ENCODE measurements at places on chromosomes 16 and 17.

DNA sequence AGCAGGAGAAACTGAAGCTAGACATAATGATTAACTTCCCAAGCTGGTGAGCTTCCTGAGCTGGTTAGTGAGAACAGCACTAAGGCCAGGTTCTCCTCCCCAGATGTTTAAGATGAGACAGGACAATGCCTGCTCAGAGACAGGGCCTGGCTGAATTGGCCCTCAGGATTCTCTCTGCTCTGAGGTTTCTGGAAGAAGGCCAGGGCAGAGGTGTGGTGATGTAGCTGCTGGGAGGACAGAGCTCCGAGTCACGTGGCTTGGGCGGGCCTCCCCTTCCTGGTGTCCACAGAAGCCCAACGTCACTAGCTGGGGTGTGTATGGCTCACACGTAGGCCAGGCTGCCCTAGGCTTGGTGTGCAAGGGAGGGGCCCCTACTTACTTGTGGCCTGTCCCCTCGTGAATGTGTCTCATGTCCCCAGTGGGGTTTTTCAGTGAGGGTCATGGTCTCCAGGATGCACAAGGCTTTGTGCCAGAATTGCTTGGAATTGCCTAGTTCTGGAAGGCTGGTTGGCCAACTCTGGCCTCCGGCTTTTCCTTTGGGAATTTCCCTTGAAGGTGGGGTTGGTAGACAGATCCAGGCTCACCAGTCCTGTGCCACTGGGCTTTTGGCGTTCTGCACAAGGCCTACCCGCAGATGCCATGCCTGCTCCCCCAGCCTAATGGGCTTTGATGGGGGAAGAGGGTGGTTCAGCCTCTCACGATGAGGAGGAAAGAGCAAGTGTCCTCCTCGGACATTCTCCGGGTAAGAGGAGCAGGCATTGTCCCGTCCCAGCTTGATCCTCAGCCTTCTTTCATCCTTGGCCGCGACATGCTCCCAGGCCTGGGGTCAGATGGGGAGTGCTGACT, 3.4 kb downstream of the NOD2 start:
- peak; percentile 31 for DNase-seq

DNA sequence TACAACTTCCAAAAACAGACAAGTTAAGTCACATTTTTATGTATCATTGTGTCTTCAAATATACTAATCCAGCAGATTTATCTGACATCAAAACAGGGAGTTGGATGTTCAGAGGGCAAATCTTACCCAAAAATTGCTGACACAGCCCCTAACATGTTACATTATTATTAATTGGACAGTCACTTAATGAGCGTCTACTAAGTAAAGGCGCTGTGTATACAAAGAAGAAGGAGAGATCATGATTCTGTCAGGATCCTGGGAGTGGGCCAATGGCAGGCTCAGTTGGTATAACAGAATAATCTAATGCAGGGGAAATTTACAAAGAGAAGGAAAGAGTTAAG, 18.4 kb upstream of the CD300E start:
- DNase-seq = no peak

DNA sequence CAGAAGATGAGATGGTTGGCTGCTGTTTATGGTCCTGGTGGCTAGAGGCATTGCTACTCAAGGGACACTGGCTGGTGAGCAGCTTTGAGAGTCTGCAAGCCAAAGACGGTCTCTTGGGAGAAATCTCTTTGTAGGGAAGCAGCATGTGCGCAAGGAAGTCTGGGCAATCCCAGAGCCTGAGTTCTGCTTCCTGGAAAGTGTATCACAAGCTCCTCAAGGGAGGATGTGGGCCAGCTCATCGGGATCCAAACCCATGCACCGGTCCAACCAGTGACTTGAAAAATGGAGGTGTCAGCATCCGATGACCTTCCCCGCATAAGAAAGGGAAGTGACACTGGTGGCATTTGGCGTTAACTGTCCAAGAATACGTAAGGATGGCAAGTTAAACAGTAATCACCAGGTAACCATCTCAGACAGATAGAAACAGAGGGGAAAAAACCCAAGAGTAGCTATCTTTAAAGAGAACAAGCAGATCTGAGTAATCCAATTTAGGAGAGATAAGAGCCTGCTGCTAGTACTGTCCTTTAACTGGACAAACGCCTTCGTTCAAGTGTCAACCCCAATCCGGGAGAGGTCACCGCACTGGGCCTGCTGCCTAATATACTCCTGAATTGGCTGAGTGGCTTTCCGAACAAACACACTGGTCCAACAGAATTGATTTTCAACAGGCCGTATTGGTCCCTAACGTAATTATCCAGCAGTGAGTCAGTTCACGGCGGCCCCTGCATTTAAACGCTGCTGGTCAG, 303.0 kb upstream of the ZFHX3 start:
- DNase-seq = no peak

GRCh38 chr17:57288040-57288772, 31.9 kb downstream of the MSI2 start:
- DNase-seq = no peak

- peak; percentile 21 for DNase-seq
Observed at GRCh38 chr17:56891751-56892150, 22.1 kb downstream of the TRIM25 start.

DNA sequence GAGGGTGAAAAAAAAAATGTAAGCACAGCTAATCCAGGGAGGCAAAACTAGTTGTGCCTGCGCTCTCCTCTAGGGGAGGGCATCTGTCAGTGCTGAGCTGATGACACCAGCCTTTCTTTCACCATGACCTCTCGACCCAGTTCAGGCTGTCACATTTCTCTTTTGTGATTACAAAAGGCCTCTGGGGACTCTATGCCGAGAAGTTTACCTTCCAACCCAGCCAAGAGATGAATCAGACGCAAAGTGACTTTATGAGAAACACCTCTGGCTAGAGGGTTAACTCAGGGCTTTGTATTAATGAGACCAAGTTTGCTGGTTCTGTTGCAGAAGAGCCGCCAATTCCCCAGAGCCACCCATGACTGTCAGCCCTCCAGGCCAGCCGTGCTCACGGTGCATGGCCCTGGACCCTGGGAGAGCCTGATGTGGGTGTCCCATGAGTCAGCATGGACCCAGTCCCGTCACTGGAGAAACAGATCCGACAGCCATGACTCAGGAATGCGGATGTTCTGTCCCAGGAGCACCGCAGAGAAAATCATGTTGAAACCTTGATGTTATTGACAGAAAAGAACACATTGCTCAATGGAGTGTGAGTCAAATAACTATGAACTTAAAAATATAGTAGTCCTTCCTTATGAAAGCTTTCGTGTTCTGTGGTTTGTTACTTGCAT, 437.2 kb downstream of the HS3ST3B1 start:
- DNase-seq = no peak

GRCh38 chr17:7839876-7840261, 5.9 kb downstream of the KDM6B start:
- DNase-seq = no peak

DNA sequence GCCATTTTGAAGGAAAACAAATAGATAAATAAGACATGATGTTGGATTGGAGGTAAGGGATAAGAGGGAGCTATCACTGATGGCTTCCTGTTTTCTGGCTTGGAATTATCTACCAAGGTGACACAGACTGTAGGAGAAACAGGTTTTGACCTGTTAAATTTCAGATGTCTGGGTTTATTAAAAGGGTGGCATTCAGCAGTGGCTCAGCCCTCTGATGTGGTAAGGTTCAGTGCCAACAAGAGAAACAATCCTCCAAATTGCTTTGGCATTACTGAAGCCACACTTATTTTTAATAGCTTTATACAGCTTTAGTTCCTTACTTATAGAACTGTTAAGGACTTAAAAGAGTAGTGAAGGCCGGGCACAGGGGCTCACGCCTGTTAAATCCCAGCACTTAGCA, 37.0 kb upstream of the AKAP1 start:
- DNase-seq = no peak

GRCh38 chr16:58306327-58306726, 11.5 kb upstream of the PRSS54 start:
- DNase-seq = peak; percentile 30

DNA sequence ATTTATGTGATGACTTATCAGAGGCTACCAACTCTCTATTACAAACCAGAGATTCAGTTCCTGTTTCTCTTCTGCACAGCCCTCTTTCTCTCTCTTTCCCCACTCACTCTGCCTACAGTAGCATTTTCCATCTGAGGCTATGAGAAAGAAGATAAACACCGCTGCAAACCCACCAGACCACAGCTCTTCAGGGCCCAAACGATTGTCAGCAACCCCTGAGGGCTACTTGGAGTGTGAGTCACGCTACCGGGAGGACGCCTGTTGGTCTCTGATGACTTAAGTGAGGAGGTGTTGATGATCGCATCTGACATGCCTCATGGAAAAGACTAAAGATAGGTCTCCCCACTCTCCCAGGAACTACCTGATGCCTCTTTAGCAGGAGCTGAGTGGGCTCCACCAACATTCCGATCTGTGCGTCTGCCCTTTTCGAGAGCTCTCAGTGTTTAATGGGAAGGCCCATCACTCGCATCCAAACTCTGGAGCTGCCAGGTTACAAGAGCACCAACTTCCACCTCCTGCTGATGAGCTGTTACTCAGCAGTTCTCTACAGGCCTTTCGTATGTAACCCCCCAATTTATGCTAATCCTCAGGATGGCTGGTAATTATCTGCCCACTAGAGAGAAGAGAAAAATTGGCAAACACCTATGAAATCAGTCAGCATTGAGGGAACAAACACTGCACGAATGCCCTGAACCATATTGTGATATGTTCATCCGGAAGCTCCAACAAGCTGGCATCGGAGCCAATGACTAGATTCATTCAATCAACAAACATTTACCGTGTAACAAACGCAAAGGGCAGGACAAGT, 9.2 kb downstream of the GRIN2A start:
- no peak for DNase-seq

- DNase-seq = no peak
Observed at GRCh38 chr16:57592591-57593003, 35.8 kb upstream of the ADGRG1 start.

- no peak for DNase-seq
Observed at GRCh38 chr17:41308251-41308917, 725 bp downstream of the KRTAP16-1 start.

DNA sequence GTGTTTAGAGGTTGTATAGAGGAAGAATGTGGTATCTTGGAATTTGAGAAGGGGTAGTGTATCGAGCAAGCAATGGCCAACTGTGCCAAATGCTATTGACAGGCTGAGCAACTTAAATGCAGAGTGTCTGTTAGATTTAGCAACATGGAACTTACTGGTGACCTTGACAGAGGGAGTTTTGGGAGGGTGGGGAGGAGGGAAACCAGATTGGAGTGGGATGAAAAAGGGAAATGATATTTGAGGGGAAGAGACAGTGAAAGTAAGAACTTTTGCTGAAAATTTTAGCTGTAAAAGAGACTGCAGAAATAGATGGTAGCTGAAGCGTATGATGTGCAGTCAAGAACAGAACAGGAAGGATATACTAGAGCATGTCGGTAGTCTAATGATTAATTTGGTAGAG, 1.1 kb downstream of the LRRC36 start:
- DNase-seq = peak; percentile 25

DNA sequence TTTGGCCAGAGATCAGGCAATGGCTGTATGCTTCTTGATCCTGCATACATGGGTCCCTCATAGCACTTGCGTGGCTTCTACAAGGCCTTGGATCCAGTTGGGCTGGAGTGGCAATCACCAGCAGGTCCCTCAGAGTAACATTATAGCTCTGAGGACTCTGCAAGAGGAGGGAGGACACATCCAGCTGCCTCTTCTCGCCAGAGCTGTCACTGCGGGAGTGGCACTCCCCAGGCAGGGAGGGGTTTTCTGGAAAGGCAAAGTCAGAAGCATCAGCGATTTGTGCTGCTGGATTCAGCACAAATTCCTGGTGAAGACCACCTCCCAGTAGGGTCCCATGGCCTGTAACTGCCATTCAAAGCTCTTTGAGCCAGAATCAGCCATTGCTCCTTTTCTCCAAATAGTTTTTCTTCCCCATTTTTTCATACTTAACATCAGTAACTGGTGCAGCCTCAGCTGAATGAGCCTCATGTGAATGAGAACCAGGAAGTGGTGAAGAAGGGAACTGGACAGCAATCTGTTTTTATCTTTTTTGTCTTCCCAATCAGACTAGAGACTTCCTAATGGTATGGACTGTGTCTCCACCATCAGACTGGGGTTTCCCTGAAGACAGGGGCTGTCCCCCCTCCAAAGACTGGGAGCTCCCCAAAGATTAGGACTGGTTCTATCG, 40.6 kb upstream of the HOXB13 start:
- DNase-seq = no peak

DNA sequence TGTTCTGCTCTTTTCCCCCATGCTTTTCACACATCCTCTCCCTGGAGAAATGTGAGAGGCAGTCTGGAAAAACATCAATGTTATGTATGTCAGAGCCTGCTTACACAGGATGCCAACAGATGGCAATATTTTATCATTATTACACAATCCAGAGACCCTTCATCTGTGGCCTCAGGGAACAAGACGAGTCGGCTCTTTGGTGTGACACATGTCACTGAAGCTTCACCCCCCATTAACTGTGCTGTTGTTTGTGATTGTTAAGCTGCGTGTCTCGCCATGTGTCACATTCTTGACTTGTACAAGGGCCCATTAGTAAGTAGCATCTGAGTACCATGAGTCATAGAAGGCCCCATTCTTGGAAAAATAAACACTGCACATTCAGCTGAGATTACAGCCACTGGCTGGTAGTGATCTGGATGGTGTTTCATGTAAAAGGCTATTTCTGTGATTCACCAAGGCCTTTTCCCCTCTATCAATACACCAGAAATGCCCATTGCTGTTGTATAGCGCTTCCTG, 682.1 kb upstream of the SOX9 start:
- DNase-seq = peak; percentile 64

DNA sequence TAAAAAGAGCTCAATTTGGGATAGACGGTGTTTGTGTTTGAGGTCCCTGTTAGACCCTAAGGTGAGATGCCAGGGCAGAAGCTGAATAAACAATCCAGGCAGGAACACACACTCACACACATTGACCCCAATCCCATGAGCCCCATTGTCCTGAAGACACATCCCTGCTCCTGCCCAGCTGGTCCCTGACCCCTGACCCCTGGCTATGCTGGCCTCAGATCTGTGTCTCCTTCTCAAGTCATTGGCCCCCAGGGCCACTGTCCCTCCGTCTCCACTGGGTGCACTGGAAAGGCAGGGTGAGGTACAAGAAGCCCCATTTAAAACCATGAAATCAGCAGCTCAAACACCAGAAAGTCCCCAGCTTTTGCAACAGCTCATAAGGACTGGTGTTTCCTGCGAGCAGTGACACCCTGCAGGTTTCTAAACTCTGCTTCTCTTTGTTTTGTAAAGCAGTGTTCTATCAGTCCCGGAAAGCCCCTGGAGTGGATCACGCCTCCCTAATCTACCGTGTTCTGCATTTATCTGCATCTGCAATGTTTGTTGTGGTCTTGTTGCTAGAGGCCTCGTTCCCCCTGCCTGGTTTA, 18.0 kb upstream of the ASGR2 start:
- DNase-seq = no peak

GRCh38 chr17:51846566-51846965, 311.9 kb downstream of the CA10 start:
- DNase-seq = no peak

GRCh38 chr17:79066963-79067362, 7.7 kb upstream of the ENGASE start:
- no peak for DNase-seq
